A549 treated with CpdA at 1 μM for 4 hours (cell line): ENCODE measurements at places on chromosomes 3 and 15. TPM values are rescaled to one million over a fixed set of nuclear protein-coding genes. Genes with fewer than 3 reads are reported as not detected.

Gene MYO5C
- total RNA-seq = 4.4 to 6.3 TPM (median 5.2 TPM) in 5 replicates

Gene ZIC1
- 0.02 TPM in 1 of 5 replicates, not detected in the others for total RNA-seq

Gene ILDR1
- total RNA-seq = not detected in 5 replicates

Gene NDN
- 0.08 to 0.24 TPM in 2 of 5 replicates, not detected in the others for total RNA-seq

Gene GOLGA8T
- 0.90 to 1.6 TPM (median 1.4 TPM) in 5 replicates for total RNA-seq

Gene NR2E3
- total RNA-seq = 0.17 to 0.38 TPM (median 0.21 TPM) in 4 of 5 replicates, not detected in the other

Gene KIF23
- total RNA-seq = 72.4 to 116 TPM (median 83.1 TPM) in 5 replicates

Gene GPR15
- total RNA-seq = not detected in 5 replicates

Gene KY
- 0.06 to 0.15 TPM (median 0.08 TPM) in 5 replicates for total RNA-seq

Gene HESX1
- total RNA-seq = 0.23 to 0.51 TPM (median 0.37 TPM) in 3 of 5 replicates, not detected in the others

Gene PLA2G4D
- total RNA-seq = not detected in 5 replicates

Gene HAPLN3
- 29.7 to 42.4 TPM (median 36.8 TPM) in 5 replicates for total RNA-seq

Gene CMC1
- 39.8 to 53.3 TPM (median 50.0 TPM) in 5 replicates for total RNA-seq

Gene IQCF6
- not detected in 5 replicates for total RNA-seq

Gene HEMK1
- total RNA-seq = 4.9 to 6.9 TPM (median 6.5 TPM) in 5 replicates

Gene SCAANT1
- 0.48 TPM in 1 of 5 replicates, not detected in the others for total RNA-seq

Gene MINAR1
- total RNA-seq = 0.52 to 0.67 TPM (median 0.57 TPM) in 5 replicates

Gene NOP10
- total RNA-seq = 552 to 613 TPM (median 573 TPM) in 5 replicates

Gene C3orf49
- total RNA-seq = not detected in 5 replicates

Gene PTX3
- 0.57 to 1.2 TPM (median 0.90 TPM) in 5 replicates for total RNA-seq

Gene ALDH1L1
- 0.11 to 0.64 TPM (median 0.23 TPM) in 5 replicates for total RNA-seq

Gene PARP16
- 9.1 to 11.3 TPM (median 10.5 TPM) in 5 replicates for total RNA-seq

Gene NOX5
- 0.27 to 0.38 TPM (median 0.31 TPM) in 5 replicates for total RNA-seq

Gene PTPN9
- total RNA-seq = 36.3 to 49.9 TPM (median 45.3 TPM) in 5 replicates

Gene RBP2
- total RNA-seq = not detected in 5 replicates

Gene TAGLN3
- total RNA-seq = not detected in 5 replicates

Gene NR2F2
- 21.1 to 27.1 TPM (median 24.4 TPM) in 5 replicates for total RNA-seq

Gene ADAMTS17
- 0.06 to 0.23 TPM (median 0.17 TPM) in 4 of 5 replicates, not detected in the other for total RNA-seq
